ENCODE measurements at places on chromosomes 1 and 21.

DNA sequence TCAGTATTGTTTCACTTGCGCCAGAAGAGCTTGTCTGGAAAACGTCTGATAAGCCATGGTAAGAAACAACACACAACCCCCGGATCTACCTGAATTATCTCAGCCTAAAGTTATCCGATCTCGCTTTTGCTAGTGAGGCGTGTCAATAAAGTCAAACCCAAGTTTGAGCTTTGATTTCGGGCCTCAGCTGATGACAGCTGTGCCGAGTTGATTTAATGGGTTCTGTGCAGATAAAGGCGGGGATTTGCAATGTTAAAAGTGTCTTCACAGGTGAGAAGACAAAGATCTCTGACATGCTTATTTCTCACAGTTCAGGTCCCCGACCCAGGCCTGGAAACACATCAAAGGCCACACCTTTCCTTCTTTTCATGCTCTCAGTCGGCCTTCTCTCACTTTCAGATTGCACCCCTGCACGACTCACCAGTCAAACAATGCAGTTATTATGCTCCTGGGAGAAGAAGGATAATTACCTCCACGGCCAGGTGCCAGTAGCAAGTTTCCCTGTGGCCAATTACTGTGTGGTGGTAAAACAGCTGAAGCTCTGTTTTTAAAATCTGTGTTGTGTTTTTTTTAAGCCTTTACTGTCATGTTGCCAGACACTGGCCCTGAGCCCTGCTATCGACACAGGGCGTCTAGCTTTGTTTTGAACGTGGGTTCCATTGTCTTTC, 245.3 kb upstream of the RUNX1 start:
- DNase-seq, result no peak

- DNase-seq, result no peak
Measured at GRCh38 chr1:155009221-155009711, 6.7 kb downstream of the ZBTB7B start.

- no peak for DNase-seq
Measured at GRCh38 chr1:24779689-24780464, 34.6 kb downstream of the CLIC4 start.

- DNase-seq, result no peak
Measured at GRCh38 chr1:187197685-187198084, 368.9 kb downstream of the PLA2G4A start.

- no peak for DNase-seq
Measured at GRCh38 chr1:111553196-111553595, 49.8 kb upstream of the ADORA3 start.

DNA sequence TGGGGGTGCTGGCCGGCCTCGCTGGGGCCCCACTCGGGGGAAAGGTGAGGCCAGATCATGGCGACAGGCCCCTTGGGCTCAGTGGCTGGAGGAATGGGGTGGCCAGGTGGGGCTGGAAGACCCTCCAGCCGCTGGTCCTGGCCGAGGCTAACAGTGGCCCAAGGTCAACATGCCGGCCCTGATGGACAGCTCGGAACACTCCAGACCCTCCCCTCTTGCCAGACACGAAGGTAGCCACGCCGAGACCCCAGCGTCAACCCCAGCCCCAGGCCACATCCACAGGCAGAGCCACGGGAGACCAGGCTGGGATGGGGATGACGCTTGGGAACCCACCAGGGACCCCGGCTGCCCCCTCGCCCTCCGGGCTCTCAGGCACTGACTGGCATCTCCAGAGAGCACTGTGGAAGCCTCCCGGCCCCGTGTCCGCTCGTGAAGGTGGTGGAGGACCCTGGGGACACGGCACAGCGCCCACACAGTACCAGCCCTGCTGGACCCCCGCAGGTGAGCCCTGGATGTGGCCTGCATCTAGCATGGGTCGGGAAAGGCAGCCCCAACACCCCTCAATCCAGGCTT, 905 bp upstream of the C1QTNF12 start:
- no peak for DNase-seq

DNA sequence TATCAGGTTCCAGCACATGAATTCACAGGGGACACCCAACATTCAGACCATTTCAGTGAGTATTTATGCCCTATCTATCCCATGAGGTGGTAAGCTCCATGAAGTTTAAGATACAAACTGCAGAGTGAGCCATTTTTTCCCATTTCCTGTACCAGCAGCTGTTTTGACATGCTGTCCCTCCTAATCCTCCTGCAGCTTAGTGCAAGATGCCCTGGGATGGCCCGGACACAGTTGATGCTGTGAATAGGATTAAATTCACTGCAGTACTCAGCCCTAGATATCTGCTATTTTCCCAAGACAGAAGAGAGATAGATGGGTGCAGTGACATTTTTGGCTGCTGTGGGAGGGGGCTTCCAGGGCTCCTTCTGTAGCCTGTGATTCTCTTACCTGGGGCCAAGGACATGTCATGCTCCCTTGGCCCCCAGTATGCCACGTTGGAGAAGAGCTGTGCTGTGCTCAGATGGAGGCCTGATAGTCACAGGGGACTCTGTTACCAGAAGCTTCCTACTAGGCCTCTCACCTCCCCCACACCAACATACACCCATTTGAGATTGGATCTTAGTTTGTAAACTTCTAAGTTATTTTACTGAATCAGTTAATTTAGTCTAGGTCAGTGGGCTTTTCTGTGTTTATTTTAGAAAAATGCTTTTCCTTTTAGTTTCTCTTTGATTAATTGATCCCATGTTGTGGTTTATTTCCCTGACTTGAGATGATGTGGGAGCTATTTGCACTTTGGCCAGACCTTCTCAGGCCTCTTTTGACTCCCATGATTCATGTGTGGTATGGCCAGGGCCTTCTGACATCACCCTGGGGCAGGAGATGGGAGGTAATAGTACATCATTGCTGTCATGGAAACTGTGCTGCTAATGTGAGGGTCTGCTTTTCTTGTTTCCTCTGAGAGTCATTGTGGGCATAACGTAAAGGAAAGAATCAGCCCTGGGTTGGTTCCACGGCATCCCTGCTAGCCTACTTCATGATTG, 92.6 kb downstream of the ST3GAL3 start:
- DNase-seq, result no peak

DNA sequence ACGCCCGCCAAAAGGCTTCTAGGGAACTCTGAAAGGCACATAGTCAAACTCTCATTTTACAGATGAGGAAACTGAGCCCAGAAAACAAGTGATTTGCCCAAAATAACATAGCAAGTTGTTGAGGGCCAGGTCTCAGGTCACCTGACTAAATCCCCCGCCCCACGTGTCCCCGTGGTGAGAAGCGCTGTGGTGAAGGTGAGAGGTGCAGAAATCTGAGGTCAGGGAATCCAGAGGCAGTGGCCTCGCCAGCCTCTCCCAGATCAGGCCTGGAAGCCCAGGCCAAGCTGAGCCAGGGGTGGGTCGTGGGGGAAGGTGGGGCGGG, 5.1 kb downstream of the HDGF start:
- no peak for DNase-seq

DNA sequence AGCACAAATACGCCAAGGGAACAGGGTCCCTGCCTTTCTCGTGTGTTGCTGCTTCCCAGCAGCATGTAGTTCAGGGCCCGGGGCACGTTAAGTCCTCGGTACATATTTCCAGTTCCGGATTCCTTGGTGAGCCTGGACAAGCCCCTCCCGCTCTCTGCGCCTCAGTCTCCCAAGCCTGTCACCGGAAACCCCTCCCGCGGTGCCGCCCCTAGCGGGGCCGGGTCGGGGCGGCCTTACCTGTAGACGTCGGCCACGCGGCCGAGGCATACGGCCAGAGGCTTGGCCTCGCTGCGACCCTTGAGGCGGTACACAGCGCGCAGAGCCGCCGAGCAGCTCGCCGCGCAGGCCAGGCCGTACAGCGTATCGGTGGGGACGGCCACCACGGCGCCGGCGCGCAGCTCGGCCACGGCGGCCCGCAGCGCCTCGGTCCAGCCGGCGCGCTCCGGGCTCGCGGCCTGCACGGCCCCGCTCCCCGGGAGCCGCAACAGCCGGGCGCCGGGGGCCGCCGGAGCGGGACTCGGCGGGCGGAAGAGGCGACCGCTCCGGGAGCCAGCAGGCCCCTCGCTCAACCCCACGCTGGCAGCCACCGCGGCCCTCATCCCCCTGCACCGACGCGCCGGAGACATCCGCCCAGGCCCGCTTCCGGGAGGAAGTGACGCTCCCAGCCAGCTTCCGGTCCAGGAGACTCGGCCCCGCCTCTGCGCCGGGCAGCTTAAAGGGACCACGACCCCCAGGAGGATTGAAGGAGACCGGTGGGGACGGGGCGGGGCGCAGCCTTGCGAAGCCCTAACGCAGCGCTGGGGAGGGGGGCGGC, at the start of the genes C1orf122 and YRDC:
C1orf122 (plus strand) TSS at position 236 of the 814 bp plus-strand sequence. CDS start 615 bp downstream, outside the sequence.
YRDC (minus strand) TSS at position 654 of the 814 bp plus-strand sequence; CDS start at position 626, 28 bp downstream.
- peak; percentile 85 for DNase-seq

- DNase-seq, result no peak
Measured at GRCh38 chr21:36575306-36575705, 95.4 kb upstream of the CLDN14 start.

GRCh38 chr1:59409986-59410385, 113.1 kb downstream of the FGGY start:
- DNase-seq, result no peak

DNA sequence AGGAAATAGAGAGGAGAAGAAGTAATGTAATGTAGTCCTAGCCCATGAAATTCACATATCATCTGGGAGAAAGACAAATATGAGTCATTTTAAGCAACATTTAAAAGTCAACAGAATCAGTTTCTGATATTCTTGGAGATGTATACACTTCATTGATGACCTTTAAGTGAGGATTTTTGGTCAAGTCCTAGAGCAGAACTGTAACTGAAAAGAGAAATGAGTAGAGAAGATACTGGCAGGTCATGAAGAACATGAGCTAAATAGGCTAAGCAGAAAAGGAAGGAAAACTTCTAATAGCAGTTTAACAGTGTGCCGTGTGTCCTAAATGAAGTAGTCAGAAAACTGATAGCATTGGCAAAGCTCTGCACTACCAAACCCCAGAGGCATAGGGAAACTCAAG, 4.6 kb downstream of the ZFP69B start:
- no peak for DNase-seq

DNA sequence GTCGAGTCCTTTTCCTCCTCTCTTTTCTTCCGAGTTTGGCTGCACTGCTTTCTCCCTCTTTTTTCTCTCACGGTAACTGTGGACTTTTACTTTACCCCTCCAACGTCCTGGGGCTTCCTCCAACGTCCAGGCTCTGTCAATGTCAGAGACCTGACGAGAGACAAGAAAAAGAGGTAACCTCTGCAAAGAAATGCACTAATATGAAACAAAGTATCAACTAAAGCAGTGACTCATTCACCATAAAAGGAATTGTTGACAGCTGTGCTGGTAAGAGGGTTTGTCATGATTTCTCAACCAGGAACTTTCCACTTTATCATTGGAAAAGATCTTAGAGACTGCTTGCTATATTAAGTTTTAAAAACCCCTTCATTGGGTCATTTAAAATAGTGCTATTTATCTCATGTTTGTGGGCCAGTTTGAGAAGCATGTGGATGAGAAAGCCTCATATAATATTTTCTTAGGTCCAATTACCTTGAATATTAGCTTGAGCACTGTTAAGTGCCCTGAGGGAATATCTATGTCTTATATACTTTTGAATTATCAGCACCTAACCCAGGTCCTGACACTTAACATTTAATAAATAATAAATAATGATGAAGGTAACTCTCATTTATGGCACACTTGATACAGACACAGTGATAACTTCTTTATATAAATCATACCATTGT, at the start of gene GBP2:
GBP2 (minus strand) TSS at position 202 of the 668 bp plus-strand sequence. CDS start 4,148 bp downstream, outside the sequence.
- DNase-seq, result peak; percentile 67

DNA sequence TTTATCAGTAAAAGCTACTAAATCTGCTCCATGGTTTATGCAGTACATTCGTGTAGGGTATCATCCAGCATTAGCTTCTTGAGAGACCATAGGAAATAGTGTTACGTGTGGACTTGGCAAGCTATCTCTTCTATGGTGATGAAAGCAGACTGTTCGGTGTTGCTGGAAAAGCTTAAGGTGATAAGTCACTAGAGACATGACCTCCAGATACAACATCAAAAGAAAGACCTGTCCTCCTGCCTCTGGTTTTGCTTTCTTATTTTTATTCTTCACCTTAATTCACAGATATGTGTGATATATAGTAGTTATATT, 53.5 kb upstream of the S1PR1 start:
- DNase-seq, result no peak

DNA sequence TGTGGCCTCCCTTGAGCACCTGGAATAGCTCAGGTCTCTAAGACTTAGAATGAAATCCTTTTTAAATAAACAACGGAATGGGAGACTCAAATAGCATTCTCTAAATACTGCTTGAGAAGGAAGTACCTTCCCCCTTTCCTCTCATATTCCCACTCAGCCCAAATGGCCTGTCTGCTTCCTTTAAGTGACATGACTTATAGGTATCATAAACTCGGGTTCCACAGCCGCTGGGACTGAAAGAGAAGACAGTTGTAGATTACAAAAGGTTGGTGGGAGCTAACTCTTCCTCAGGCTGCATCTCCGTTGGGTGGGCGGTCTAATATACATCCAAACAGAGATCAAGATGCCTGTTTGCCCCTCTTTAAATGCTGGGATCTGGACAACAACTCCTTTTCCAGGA, 1.2 kb upstream of the HMCN1 start:
- no peak for DNase-seq

DNA sequence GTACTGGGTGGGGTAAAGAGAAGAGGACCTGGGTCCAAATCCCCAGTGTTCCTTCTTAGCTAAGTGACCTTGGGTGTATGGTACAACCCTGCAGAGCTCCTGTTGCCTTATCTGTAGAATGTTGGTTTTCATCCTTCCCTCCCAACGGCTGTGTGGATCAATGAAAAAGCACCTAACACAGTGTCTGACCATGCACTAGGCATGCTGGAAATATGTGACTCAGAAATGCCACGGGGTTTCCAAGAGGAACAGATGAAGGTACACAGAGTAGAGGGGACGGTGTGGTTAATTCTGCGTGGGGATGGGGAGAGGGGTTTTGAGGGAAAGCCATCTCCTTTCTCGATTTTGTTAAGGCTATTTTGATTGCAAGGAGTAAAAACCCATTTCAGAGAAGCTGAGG, 8.6 kb downstream of the NIPAL3 start:
- DNase-seq, result no peak

GRCh38 chr1:19749685-19750084, 50.0 kb downstream of the TMCO4 start:
- no peak for DNase-seq

DNA sequence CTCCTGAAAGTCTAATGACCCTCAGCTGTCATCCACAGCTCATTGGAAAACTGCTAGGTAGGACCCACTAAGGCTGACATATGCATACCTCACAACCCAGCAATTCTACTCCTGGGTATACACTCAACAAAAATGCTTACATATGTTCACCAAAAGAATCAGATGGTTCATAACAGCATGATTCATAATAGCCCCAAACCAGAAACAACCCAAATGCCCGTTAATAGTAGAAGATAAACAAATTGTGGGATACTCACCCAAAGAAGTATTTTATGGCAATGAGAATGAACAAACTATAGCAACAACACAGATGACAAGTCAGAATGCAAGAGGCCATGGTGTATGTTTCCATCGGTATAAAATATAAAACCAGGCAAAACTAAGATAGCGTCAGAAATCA, 124.6 kb downstream of the HLCS start:
- no peak for DNase-seq

GRCh38 chr21:35543746-35544145, 494.6 kb upstream of the RUNX1 start:
- DNase-seq, result no peak

DNA sequence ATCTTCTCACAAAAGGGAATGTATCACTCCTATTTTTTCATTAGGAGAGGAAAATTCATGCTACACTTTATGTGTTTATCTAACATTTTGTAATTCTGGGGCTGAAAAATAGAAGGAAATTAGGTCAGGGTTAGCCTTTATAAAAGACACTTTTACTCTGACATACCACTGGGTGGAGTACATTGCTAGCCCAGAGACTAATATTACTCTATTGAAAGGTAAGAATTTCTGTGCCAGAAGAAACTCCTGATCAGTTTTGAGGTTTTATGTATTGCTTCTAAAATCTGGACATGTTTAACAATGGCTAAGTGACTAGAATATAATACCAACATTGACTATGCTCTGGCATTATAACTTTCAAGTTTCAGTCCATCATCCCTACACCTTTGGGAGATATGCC, 724.6 kb downstream of the USP25 start:
- peak; percentile 24 for DNase-seq
